GM12892 (cell line): ENCODE measurements at places on chromosomes 5 and 9.

GRCh38 chr9:126207256-126207655 is 119.4 kb upstream of the MVB12B start:
- DNase-seq = no peak

DNA sequence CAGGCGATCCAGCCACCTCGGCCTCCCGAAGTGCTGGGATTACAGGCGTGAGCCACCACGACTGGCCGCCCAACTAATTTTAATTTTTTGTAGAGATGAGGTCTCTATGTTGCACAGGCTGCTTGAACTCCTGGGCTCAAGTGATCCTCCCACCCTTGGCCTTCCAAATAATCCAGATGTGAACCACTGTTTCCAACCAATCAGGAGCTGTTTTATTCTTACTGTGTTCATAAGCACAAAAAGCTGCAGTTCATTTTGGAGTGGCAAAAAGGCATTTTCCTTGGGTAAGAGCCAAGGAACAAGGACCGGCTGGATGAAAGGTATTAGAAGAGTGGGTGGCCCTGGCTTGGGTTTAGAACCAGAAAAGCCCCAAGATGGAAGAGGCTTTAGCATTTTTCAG is 5.2 kb upstream of the SLC27A4 start:
- DNase-seq = no peak

GRCh38 chr5:12623408-12623807 is 719.2 kb upstream of the CTNND2 start:
- DNase-seq = no peak

DNA sequence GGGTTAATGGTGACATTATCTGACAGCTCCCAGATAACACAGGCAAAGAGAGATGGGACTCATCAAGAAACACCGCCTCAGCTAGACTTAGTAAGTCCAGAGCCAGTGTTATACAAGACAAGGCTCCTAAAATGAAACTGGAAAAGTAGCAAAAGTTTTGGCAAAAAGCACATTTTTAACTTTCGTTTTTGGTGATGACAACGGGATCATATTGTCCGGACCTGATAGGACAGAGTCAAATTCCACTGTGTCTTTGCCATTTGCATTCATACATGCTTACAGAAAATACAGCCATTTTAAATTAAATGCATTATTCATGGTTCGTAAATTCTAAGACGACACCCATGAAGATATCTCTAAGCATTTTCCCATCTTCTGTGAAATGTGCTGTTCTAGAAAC is 152.1 kb downstream of the CRB2 start:
- DNase-seq = no peak

DNA sequence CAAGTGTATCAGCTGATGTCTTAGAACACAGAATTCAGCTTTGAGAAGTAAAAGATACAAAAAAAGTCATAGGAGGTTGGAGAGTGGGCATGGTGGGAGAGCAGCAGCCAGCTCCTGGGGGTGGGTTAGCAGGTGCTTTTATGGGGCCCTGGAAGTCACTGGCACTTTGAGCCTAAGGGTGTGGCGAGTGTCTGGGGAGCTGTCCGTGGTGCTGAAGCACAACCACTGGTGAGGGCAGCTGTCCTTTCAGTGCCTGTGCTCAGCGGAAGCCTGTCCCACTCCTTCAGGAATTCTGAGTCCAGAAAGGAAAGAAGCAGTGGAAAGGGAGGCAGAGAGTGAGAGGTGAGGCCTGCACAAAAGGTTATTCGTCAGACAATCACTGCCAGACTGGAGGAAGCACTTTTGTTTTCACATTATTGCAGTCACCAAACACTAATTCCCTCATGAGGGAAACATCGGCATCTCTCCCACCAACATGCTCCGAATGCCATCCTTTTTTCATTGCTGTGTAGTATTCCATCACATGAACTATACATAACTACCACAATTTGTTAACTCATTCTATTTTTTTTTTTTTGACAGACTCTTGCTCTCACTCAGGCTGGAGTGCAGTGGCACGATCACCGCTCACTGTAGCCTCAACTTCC is 59.4 kb upstream of the RAPGEF1 start:
- no peak for DNase-seq
